CD4-positive, alpha-beta T cell treated with Interleukin-12 subunit alpha and Interleukin-12 subunit beta, for 1 hour (primary cell): ENCODE measurements at places on chromosomes 7 and 10.
A peak's percentile ranks its signal among the peaks of the same experiment; 100 is the strongest.

DNA sequence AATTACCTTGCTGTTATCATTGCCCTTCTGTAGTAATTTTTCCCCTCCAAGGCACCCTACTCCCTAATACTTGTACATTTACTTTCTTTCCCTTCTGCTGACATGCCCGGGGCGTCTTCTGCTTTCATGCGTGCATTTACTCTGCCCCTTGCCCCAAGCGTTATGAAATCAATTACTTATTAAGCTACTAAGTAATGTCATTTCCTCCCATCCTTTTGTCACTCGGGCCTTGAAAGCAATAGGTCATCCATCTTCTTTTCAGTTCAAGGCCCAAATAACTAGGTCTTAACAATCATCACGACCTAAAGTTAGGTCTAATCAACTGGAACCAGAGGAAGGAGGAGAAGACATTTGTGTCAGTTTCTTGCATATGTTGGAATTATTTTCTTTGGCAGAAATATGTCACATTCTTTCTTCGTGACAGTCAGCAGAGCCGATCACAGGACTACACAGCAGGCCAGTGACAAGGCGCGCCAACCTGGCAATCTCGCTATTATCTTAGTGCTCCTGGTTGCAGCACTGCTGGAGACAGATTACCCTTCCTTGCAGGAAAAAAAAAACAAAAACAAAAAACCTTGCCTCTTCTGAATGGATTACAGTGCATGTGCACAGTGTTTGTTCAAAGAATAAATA is 179.2 kb downstream of the RELN start:
- DNase-seq, result no peak

DNA sequence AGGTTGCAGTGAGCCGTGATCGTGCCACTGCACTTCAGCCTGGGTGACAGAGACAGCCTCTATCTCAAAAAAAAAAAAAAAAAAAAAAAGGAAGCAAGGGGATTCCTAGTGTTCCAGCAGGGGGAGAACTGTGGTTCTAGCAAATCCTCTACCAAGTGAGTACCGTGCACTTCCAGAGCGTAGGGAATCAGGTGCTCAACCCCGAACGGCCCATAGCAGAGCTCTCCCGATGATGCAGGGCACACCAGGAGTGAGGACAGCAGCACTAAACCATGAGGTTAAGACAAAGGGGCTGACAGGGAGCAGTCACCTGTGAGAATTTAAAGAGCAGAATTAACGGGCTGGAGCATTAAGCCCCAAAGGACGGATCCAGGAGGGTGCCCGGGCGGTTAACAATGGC is 173.6 kb downstream of the PTPRN2 start:
- no peak for DNase-seq

DNA sequence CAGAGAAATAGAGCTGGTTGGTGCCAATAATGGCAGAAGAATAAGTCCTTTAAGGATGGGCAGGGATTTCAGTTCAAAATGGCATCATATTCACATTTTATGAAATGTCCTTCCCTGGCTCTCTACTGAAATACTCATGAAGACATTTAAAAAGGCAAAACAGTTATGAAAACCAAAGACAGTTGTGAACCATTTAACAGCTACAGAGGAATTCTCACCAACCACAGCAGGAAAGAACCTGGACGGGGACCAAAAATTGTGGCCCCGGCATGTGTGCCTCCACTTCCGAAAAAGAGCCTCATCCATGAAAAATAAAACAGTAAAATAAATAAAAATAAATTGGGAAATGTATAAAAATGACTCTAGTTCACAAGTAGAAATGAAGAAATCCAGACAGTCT is 539.5 kb downstream of the SUGCT start:
- no peak for DNase-seq

GRCh38 chr7:124679586-124680225 is 85.9 kb downstream of the GPR37 start:
- no peak for DNase-seq

DNA sequence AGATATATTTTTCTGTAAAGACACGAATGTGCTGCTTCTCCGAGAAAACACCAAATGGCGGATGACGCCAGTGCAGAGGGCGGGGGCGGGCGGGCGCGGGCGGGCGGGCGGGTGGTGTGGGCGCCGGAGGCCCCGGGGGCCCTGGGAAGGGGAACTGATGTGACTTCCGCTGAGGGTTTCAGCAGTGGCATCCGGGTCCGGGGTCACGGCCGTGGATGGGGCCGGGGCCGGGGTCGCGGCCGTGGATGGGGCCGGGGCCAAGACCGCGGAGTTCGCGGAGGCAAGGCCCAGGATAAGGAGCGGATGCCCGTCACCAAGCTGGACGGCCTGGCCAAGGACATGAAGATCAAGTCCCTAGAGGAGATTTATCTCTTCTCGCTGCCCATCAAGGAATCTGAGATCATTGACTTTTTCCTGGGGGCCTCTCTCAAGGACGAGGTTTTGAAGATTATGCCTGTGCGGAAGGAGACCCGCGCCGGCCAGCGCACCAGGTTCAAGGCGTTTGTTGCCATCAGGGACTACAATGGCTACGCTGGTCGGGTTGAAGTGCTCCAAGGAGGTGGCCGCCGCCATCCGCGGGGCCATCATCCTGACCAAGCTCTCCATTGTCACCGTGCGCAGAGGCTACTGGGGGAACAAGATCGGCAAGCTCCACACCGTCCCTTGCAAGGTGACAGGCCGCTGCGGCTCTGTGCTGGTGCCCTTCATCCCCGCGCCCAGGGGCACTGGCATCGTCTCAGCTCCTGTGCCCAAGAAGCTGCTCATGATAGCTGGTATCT is 20.3 kb upstream of the IGF2BP3 start:
- DNase-seq, result peak; percentile 67

GRCh38 chr10:554182-554848 is 135.2 kb downstream of the DIP2C start:
- DNase-seq, result no peak

DNA sequence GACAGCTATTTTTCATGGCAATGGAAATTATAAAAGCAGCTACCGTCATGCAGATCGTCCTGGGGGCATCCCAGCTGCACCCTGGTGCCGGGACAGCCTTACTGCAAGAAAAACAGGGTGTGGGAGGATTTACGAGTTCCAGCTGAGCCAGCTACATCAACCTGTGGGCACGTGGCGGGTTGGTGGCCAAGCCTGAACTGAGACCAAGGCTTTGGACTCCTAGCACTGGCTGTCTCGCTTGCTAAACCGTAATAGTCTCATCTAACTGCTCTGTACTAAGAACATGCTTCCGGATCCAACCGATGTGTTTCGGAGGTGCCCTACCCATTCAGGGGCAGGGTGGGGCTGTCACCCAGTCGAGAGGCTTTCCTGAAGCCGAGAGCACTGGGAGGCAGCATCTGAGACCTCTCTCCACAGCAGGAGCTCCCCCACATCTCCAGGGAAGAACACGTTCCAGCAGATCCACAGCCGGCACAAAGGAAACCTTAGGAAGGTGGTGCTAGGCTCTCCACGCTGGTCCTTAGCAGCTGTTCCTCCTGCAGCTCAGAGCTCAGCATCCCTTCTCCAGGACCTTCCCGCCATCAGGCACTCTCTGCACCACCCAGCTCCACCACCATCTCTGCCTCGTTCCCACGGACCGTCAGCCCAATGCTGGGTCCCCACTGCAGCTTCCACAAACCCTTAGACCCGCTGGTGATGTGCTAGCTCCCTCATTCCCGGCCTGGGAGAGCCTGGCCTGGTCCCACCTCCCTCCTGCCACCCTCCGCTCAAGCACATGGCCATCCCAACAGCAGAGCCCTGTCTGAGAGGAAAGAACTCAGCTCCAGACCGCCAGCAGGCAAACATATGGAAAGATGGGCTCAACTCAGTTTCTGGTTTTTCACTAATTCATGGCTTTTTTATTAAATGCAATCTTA is 158.5 kb downstream of the PTPRN2 start:
- no peak for DNase-seq

DNA sequence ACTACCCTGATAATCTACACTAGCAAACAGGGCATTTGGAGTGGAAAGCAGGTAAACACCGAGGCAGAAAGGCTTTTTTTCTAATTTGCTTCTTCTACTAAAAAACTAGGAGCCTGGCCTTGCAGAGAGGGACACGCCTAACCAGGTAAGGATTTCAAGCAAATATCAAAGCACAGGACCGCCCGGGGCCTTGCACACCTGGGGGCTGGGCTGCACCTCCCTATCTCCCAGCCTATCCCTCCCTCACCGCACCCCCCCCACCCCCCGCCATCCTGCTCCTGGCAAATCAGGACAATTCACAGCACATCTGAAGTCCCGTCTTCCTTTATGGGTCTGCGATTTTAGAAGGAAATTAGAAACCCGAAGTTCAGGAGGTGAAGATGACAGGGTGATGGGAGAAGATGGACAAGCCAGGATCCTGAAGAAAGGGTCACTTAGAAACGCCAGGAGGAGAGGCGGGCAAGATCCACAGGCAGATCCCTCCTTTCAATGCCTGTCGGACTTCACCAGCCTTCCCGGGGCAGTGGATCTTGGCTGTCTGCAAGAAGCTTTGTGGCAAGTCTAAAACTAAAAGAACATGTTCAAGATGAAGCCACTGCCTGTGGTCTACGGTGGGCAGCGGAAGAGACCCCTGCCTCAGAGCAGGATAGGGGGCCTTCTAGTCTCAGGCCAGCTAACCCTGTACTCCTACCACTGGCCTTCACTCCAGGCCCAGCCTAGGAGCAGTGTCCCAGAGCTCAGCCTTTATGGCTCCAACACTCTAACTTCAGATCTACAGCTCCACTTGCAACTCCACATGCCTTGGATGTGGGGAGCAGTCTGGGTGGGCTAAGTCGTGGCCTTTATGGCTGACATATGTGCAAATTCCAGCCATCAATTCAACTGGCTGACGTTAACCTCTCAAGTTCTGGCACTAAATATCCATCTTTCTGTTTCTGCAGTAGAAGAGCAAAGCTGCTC is 43.9 kb downstream of the TNS3 start:
- DNase-seq, result no peak

DNA sequence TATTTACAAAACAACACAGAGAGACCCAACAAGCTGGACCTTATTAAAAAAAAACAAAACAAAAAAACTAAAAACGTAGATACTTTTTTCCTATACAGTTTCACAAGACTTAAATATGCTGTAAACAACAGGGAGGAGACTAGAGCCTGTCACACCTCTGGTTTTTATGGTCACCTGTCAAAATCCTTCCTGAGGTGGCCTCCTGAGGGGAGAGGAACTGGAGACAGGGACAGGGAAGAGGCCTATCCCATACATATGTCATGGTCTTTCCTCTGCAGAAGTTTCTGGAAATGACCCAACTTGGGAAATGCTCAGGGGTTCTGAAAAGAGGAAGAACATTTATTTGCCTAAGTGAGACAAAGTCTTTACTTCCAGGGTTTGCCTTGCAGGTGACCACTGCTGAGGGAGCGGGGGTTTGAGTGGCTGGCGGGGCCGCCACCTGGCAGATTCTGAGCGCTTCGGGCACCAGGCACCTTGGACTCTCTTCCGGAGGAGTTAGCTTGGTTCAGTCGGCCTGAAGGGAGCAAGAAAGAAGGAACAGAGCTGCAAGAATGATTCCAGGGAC is 18.3 kb downstream of the CPA1 start:
- DNase-seq, result no peak

DNA sequence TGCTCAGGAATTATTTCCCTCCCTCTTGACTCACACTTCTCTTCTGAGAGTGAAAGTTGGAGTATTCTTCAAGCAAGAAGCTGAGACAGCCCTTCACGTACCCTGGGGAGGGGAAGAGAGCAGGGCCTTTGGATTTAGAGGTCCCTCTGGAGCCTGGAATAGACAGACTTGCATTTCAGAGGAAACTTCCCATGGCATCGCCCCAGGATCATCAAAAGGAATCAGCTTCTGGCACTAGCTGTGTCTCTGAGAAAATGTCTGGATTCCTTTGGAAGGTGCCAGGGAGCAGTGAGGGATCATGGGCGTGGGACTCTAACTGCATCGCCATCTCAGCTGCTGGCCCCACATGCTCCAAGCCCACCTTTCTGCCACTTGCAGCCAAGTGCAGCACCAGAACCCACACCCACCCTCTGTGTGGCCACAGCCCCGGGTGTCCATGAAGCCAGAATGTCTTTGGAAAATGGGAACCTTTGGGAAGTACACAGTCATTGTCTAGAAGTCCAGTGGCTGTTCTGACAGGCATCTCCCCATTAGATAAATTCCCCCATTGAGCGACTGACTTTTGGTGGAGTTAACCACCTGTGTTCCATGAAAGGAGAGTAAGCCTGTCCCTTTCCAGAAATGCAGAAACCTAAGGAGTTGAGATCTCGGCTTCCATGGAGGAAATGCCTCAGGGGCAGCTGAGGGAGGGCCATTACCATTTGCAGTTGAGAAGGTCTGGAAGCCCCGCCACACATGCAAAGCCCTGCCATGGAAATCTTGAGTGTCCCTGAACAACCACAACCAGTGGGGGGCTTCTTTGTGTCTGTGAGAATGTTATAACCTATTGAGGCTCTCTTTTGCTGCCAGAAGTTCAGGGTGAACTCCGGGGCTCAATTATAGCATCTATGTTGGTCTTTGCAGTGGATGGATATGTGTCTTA is 57.8 kb upstream of the GDF10 start:
- no peak for DNase-seq

DNA sequence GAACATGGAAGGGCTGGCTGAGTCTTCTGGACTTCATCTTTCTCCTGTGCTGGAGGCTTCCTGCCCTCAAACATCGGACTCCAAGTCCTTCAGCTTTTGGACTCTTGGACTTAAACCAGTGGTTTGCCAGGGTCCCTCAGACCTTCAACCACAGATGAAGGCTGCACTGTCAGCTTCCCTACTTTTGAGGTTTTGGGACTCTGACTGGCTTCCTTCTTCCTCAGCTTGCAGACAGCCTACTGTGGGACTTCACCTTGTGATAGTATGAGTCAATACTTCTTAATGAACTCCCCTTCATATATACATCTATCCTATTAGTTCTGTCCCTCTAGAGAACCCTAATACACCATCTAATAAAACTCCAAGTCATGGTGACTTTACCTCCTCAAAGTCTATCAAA is 4.0 kb upstream of the CLEC5A start:
- DNase-seq, result no peak

GRCh38 chr10:121133901-121134300 is 282.7 kb downstream of the WDR11 start:
- no peak for DNase-seq

DNA sequence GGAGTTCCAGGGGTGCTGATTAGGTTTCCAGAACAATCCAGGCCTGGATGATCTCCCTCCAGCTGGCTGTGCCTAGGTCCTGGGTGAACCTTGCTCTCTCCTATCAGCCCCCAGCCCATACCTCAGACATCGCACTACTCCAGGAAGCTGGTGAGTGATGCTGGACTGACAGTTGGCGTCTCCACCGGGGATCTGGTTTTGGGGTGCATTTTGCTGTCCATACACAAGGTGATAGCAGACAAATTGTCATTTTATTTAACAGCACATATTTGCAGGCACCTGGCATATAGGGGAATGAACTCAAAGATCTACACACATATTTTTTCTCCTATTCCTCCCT is 601.2 kb downstream of the LRMDA start:
- no peak for DNase-seq

GRCh38 chr10:59434463-59435321 is 72.3 kb upstream of the FAM13C start:
- DNase-seq, result no peak

GRCh38 chr10:71278691-71279588 is 40.1 kb upstream of the SLC29A3 start:
- DNase-seq, result no peak

GRCh38 chr7:31466036-31466435 is 47.9 kb upstream of the ITPRID1 start:
- no peak for DNase-seq
